ENCODE measurements at places on chromosomes 7 and 10.

- DNase-seq, result no peak
These were observed 214.1 kb downstream of the ADARB2 start for GRCh38 chr10:1523221-1523620.

DNA sequence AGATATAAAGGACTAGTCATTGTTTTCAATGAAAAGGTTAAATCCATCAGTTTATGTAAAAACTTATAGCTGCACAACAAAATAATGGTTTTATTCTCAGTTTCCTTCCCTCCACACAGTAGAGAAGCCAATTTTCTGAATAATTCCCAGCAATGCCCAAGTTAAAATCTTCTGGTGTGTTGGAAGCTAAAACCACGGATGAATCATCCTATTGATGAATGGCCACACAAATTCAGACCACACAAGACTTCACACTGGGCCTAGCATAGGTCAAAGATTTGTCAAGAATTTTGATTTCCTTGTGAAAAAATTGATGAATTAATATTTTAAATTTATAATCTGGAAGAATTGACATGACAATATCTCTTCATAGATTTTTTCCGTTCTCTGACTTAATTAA lies 617.6 kb downstream of the INHBA start:
- no peak for DNase-seq

GRCh38 chr7:39667341-39667923 lies 44.1 kb downstream of the RALA start:
- DNase-seq, result no peak

- DNase-seq, result no peak
These were observed 83.2 kb downstream of the GATA3 start for GRCh38 chr10:8137726-8138125.

DNA sequence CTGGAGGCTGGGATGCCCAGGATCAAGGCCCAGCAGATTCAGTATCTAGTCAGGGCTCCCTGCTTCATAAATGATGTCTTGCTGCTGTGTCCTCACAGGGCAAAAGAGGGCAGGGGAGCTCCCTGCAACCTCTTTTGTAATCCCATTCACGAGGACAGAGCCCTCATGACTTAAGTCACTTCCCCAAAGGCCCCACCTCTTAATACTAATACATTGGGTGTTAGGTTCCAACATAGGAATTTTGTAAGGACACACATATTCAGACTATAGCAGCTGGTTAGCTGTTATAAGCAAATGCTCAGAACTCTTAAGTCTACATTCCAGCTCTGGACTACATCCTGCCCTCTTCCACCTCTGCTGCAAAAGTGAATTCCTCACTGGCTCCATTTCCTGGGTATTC lies 63.0 kb downstream of the VOPP1 start:
- DNase-seq, result no peak

DNA sequence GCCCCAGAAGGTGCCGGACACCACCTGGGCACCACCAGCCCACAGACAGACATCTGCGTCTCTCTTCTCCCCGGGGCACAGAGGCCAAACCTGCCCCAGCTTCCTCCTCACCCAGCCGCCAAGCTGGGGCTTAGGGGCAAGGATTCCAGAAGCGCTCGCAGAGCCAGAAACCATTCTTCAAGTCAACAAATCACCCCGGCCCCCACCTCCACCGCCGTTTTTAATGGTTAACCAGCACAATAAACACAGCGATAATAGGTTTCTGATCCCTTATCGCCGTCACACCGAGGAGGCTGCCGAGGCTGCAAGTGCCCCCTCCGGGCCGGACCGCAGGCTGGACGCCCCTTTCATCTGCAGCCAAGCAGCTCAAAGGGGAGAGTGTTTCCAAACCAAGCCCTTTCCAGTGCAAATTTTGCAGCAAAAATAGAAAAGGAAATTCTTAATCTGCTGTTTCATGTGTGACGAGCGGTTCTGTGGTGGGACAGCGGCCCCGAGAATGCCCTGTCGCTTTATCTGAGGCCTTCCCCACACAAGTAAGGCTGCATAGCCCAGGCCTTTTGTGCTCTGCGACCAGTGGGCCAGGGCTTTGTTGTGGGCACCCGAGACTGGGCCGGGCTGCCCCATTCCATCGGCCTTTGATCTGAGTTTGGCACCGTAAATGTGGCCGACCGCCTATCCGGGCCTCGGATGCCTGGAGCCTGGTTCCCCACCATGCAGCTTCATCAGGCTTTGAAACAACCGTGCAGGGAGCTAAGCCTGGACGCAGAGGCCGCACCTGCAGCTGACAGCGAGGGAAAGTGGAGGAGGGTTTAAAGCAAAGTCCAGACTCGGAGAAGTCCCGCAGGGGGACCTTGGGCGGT lies 83.2 kb downstream of the FOXL3 start:
- DNase-seq, result no peak

DNA sequence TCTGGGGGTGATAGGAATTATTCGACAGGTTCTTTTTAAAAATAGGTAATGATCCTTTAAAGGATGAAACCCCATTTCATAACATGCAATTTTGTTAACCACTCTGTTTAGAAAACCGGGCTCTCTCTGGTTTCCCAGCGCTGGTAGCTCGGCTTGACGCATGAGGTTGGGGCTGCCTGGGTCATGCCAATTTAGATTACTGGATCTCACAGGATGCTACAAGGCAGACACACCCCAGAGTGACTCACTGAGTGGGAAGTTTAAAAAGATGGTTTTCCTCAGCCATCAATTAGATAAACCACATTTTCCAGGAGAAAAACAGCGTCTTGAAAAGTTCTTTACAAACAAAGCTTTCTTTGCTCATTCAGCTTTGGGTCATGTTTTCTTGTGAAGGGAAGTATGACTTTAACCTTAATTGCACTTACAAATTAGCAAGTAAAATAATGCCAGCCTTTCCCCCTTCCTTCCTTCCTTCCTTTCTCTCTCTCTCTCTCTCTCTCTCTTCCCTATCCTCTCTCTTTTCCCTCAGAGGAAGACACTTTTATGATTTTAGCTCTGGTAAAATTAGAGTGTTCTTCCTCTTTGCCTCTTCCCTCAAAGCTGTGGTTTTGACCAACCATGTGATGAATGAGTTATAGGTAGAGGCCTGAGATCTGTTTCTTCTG lies 99.8 kb downstream of the EPDR1 start:
- DNase-seq, result no peak

DNA sequence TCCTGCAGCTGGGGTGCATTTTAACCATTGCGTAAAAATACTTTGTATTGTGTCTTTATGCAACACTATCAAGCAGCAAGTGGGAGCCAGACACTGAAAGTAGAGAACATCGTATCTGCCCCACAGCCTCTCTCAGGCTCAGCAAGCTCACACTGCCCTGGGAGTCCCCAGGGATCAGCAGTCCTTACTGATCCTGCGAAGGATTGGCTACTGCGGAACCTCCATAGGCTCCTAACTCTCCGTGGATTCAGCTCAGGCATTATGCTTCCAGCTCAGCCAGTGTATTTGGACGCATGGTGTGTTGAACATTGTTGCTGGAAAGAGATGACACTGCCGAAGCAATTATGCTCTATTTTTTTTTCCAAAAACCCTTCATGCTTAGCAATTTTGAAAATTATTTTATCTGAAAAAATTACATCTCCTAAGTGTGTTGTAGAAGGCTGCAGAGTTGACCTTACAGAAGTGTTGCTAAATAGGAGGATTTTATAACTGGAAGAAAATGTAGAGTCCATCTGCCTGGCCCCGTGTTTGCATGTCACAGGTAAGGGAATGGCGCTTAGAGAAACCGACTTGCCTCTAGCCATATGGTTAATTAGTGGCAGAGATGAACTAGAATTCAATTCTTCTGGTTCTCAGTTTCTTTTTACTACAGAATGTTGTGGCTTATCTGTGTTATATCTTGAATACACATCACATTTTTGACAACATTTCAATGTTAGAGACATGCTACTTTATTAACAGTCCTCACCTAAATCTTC lies 276.4 kb upstream of the COBL start:
- DNase-seq, result no peak

- DNase-seq, result no peak
These were observed 223.9 kb downstream of the FRMD4A start for GRCh38 chr10:14106828-14107227.

Data from NCI-H748 treated with DMSO at 0.1 percent for 48 hours (cell line).